ENCODE measurements at places on chromosomes 3 and 15. TPM values are rescaled to one million over a fixed set of nuclear protein-coding genes. Genes with fewer than 3 reads are reported as not detected.

SCAMP5 gene
- total RNA-seq: 1.9 TPM

EIF4E3 gene
- total RNA-seq: 49.2 TPM

ZSCAN29 gene
- total RNA-seq: 13.1 TPM

CLDN16 gene
- not detected for total RNA-seq

SELENOK gene
- 112 TPM for total RNA-seq

ACTC1 gene
- 15,626 TPM for total RNA-seq

RAB6B gene
- total RNA-seq: 58.8 TPM

GREM1 gene
- total RNA-seq: not detected

SLC35G2 gene
- total RNA-seq: 2.1 TPM

ANKRD34C gene
- total RNA-seq: 0.11 TPM

SLC35A5 gene
- total RNA-seq: 14.6 TPM

SLC28A1 gene
- total RNA-seq: 0.24 TPM

DPPA2 gene
- total RNA-seq: not detected

OR5K1 gene
- total RNA-seq: not detected

- DNase-seq: no peak
Observed at GRCh38 chr3:85303156-85303555, 344.4 kb downstream of the CADM2 start.

DNA sequence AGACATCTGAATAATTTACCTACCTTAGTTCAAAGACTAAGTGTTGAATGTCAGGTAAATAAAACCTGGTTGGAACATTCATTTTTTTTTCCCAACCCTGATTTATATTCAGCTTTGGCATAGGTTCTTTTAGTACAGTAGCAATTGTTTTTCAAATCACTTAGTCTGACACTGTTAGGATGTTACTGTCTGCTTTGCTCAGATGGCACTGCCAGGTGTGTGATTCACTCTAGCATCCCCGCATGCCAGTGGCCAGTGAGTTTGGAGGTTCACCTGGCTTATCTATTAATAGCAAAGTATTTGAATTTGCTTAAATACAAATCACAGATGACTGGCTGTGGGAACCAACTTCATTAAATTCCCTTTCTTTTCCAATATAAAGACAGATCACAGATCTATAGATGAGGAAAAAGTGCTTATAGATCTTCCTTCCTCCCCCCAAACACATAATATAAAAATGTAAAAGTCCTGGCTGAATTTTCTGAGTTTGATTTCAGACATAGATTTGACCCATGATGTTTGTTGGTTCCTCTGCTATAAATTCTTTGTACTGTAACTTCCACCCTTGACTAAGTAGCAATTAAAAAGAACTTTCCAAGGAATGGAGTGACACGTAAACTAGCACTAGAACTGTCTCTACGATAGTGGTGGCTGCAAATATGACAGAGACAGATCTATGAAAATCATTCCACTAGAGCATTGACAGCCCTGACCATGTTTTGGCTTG, 3.9 kb downstream of the THBS1 start:
- no peak for DNase-seq

DNA sequence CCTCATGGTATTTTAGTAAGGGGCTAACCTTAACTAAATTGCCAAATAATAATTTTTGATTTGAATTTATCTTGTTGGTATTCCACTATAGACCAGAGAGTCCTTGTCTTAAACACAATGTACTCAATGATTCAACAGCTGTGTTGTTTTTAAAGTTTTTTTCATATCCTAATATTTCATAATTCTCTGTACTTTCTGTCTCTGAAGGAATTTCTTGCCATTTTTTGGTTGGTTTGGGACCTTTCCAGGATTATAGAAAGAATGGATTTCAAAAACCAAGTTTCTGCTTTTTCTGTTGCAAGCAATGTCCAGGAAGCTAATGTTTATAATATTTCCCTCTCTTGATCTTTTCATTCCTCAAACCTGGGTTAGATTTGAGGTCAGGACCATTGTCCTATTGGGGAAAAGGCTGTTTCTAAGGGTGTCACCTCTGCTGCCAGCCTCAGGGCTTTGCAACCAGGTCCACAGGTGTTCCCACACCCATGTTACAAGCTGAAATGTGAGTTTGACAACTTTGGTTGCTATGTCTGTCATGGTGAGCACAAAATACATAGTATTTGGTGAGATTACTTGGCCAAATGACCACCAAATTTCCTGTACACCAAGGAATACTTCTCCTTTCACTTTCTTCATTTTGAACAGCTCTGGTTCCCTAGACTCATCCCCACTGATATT, 363.7 kb upstream of the RGMA start:
- DNase-seq: no peak

- no peak for DNase-seq
Observed at GRCh38 chr3:109171479-109171878, 35.0 kb downstream of the C3orf85 start.

GRCh38 chr3:180059356-180059755, 22.6 kb upstream of the PEX5L start:
- DNase-seq: no peak

DNA sequence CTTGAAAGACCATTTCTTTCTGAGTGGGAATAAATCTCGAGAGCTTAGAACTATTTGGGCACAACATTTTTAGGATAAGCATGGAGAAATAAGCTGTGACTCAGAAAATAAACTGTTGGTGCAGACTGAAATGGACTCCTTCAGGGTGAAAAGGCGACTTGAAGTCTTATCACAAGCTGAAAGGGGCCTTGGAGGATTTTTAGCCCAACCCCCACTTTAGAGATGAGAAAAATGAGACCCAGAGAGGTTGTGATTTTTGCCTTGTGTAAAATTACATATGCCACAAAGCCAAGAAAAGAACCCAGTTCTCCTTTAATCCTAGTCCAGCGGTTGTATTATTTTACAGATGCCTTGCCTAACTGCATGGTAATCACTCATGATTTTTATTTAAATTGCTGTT, 1.5 kb downstream of the ATP1B3 start:
- no peak for DNase-seq

DNA sequence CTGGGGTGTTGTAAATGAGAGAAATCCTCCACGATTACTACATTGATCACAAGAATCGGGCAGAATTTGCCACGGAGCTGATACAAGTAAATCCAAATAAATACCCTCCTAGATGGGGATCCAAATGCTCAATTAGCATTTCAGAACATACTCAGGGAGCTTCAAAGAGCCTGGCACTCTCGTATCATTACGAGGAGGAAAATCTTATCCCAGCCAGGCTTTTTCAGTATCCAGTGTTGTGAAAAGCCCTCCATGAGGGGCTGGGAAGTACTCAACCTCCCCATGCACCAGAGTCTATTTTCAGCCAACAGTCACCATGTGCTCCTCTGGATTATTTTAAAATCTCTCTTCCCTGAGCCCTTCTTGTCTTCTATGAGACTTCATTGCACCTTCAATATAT, 122.6 kb upstream of the ARRDC4 start:
- no peak for DNase-seq

DNA sequence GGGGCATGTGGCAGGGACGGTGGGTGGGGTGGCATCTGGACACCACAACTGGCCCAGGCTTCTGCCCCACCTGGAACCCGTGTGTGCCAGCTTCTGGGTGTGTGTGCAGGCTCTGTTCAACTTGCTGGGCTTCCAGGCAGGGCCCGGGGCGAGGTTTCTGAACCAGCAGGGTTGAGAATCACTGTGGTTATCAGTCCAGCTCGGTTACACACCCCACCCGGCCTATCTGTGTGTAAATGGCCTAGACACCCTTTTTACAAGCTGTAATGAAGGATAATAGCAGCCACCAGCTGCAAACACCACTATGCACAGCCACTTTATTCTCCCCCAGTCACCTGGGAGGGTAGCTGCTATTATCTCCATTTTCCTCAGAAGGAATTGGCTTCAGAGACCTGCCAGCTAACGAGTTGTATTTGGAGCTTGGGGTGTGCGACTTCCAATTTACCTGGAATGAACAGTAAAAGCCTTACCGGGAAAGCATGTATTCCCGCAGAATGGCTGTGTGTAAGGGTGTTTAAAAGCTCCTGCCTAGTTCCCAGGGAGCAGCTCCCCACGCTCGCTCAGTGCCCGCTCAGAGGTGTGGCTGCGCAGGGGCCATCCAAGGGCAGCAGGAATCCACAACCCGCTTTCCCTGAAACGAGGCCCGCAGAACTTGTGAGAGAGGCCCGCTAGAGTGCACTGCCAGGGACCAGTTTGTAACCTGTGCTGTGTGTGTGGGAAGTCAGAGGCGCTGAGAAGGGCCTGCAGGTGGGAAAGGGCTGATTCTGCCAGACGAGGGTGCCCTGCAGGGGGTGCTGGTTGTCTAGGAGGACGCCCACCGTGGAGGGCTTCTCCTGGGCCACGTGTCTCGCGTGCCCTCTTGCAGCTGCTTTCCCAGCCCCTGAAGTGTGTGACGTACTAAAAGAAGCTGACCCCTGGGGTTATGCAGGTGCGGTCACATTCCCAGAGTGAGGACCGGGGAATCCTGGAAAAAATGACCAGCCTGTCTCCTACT, 83.5 kb downstream of the C3orf70 start:
- no peak for DNase-seq

DNA sequence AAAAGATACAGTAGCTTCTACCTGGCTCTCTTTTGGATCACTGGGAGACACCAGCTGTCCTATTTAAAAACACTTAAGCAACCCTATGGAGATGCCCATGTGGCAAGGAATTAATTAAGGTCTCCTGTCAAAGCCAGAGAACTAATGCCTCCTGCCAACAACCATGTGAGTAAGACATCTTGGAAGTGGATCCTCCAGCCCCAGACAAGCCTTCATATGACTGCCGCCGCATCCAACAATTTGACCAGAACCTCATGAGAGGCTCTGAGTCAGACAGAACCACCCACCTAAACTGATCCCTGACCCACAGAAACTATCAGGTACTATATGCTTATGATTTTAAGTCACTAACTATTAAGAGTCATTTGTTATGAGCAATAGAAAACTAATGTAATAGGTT, 22.3 kb downstream of the IFT80 start:
- no peak for DNase-seq

- no peak for DNase-seq
Observed at GRCh38 chr3:1135194-1135593, 42.4 kb downstream of the CNTN6 start.

DNA sequence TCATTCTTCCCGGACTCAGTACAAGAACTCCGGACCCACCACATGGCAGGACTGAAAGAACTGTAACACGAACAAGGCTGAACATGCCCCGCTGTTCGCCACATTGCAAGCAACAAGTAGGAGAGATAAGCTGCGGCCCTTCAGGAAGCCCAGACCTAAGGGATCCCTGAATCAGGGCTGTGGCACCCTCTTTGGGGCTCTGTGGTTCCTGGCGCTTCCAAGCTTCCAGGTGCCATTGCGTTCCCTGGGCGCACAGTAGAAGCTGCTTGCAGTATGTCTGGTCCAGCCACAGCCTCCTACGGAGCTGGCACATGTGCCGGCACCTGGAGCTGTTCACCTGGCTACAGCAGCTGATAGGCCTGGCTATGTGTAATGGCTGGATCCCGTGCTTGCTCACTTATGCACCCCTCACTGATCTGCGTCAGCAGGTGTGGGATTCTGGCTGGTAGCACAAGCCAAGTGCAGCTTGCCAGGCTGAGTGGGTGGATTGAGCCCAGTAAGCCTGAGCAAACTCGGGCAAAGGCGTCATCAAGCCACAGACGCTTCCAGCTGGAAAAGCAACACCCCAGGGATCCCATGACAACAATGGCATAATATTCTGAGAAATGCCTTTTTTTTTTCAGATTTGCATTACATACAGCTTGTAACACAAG, 748.6 kb upstream of the GBE1 start:
- no peak for DNase-seq

GRCh38 chr3:24145981-24146822, 201.1 kb downstream of the NR1D2 start:
- no peak for DNase-seq

- DNase-seq: no peak
Observed at GRCh38 chr15:33159726-33160453, 34.6 kb downstream of the FMN1 start.

DNA sequence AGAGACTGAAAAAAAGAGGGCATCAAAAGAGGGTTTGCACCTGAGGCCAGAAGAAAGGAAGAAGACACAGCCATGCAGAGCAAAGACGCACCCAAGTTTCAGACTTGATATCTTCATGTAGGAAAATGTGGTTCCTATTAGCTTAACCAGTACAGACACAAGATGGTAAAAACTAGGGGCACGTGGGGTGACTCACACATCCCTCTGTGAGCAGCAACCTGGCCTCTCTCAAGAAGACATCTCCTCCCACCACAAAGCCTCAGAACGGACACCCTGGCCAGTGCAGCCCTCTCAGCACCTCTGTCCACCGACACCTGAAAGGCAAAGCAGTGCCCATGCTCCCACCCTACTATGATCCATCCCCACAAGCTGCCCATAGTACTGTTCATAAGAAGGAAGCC, 33.3 kb downstream of the GLB1 start:
- DNase-seq: no peak

GRCh38 chr15:36896949-36897348, 203.4 kb downstream of the MEIS2 start:
- DNase-seq: no peak

GRCh38 chr3:167300207-167300606, 79.9 kb downstream of the ZBBX start:
- no peak for DNase-seq
